Renal cortical epithelial cell (primary cell): ENCODE measurements at places on chromosomes 13 and 19.

DNA sequence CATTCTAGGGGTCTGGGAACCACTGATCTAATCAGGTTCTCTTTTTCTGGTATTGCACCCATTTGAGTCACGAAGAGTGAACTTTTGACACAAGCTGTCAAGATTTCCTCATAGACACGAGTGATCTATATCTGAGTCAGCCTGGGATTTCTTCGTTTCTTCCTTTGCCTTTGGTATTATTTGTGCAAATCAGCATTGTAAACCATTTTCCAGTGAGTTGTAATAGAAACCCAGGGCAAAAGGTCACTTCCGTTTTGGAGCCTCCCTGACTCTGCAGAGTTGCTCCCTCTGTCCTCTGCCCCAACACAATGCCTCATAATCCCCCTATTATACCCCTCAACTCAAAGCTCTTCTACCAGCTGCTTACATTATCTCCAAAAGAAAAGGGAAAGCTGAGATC, 615.1 kb downstream of the EFNB2 start:
- peak; percentile 82 for DNase-seq

GRCh38 chr19:4200940-4201542, 18.6 kb downstream of the ANKRD24 start:
- no peak for DNase-seq

DNA sequence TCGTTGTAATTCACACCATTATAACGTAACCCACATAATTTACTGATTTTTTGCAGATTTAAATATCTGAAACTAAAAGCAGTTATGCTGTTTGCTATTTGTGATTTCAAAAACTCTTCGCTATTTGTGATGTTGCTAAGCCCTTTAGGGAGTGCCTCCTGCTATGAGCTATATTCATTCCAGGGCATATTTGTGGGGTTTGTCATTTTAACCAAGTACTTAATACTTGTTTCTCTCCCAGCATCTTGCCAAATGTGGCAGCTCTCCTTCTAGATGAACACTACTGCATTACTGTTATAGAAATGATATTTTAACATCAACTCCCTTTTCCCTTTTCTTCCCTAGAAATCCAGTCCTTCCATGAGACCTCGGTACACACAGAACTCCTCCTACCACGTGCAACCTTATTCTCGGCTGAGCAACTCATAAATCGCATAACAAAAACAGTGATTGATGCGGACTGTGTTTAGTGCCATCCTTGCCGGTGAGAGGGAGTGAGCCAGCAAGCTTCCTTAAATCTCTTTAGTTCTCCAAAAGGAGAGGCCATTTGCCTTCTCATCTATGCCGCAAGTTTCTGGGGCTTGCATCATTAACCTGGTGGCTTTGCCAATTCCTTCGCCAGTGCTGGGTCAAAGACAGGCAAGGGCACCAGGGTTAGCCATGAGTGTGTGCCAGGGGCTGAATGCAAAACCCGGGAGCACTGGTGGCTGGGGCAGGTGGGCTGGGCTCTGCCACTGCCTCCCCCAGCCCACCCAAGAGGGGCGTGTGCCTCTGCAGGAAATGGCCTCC, 33.4 kb downstream of the RFX2 start:
- DNase-seq, result peak; percentile 73

DNA sequence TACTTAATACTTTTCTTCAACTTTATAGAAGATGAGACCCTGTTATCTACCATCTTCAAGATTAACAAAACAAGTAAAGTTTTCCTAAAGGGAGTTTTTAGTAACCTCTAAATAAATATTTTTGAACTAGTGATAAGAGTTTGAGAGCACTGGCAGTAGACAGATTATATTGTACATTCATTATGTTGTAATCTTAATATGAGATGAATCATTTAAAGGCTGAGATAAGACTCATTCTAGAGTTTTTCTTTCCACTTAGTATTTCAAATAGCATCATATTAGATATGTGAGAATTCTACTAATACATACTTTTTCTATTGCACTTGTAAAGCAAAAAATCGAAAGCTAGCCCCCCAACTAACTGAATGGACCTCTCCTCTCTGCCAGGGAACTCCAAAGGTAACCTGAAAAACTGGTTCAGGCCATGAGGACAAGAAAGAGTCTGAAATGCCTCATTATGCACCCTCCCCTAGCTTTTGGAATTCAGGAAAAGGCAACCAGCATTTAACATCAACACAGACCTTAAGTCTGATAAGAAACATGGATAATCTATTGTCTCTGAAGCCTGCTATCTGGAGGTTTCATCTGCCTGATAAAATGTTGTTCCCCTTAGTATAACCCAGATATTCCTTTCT, 875.4 kb upstream of the SLC10A2 start:
- no peak for DNase-seq

- DNase-seq, result no peak
These were observed 1306.9 kb downstream of the UQCRFS1 start for GRCh38 chr19:27906081-27906480.

GRCh38 chr19:45526143-45526542, 18.9 kb downstream of the VASP start:
- DNase-seq, result peak; percentile 49
